PC-3 (cell line): ENCODE measurements at places on chromosomes 4 and X. TPM values are rescaled to one million over a fixed set of nuclear protein-coding genes. Genes with fewer than 3 reads are reported as not detected.

DNA sequence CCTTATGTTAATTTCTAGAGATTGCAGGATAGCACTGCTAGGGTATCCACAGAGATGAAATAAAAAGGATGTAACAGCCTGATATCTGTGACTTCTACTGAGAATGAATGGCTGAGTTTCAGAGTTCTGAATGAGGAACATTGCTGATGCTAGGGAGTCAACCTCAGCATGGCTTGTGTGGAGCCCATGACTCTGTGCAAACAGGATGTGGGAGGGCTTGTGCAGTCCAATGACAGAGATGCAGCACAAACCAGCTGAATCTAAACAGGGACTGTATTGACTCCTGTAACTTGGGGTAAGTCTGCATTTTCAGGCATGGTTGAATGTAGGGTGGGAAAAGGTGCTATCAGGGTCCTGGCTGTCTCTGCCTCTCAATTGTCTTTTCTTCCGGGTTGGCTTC lies 5.3 kb upstream of the RASL11B start:
- H3K27ac ChIP-seq, result no peak overlapping the region
- 0 out of 2 replicates have a peak, but pooled peaks cover 6% of the 10 kb centered on the region for H3K27me3 ChIP-seq
- no peak overlapping the region for H3K4me3 ChIP-seq
- H3K4me1 ChIP-seq, result no peaks in the 10 kb centered on the region; the same call in 1 of the 2 replicates
- DNase-seq, result no peak

GRCh38 chr4:100103671-100104070 lies 86.6 kb downstream of the DDIT4L start:
- H3K4me1 ChIP-seq, result no peaks in the 10 kb centered on the region
- H3K36me3 ChIP-seq, result no peaks in the 10 kb centered on the region
- no peak overlapping the region for H3K27ac ChIP-seq
- H3K4me3 ChIP-seq, result no peak overlapping the region

GRCh38 chr4:135365065-135365464 lies 1163.5 kb upstream of the PABPC4L start:
- no peaks in the 10 kb centered on the region for H3K27me3 ChIP-seq
- H3K4me1 ChIP-seq, result no peaks in the 10 kb centered on the region; the same call in 1 of the 2 replicates
- H3K36me3 ChIP-seq, result no peaks in the 10 kb centered on the region
- no peak overlapping the region for H3K4me3 ChIP-seq
- peak; percentile 41 for DNase-seq
- 0 out of 2 replicates have a peak overlapping the region, but pooled peaks have one; percentile 7 for H3K27ac ChIP-seq

DNA sequence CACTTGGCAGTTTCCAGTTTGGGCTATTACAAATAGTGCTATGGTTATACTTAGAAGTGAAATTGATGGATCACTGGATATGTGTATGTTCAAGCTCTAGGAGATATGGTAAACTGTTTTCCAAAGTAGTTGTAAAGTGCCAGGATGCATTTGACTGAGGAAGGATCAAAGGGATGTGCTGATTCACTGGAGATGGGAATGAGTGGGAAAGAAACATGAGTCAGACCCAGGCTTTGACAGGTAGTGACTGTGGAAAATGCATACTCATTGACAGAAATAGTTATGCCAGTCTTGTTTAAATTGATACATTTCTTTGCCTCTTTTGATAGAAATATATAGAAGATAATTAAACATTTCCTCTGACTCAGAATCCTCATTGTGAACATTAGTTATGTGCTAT lies 77.9 kb downstream of the CEP135 start:
- H3K36me3 ChIP-seq, result peaks cover 22% of the 10 kb centered on the region
- DNase-seq, result peak; percentile 68
- H3K4me3 ChIP-seq, result no peak overlapping the region
- no peaks in the 10 kb centered on the region for H3K27me3 ChIP-seq

DNA sequence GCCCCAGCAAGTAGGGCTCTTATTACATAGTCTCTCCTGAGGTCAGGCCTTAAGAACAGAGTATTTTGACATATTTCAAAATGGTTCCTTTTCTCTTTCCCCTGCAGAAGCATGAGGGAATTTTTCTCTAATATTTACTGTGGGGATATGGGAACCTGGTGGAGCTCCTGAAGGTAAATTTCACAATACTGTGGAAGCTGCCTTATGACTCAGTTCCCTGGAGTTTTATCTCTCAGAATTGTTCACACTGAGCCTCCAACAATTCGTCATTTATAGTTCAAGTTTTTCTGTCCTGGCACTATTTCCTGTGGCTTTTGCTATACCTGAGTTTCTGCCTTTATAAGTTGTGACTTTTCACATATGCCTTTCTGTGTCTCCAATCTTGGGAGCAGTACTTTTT lies 607.2 kb upstream of the NDST4 start:
- no peak overlapping the region for H3K27ac ChIP-seq
- H3K27me3 ChIP-seq, result no peaks in the 10 kb centered on the region
- no peaks in the 10 kb centered on the region for H3K4me1 ChIP-seq
- peak; percentile 46 for DNase-seq
- H3K4me3 ChIP-seq, result no peak overlapping the region

The GABRB1 gene
- not detected in 2 replicates for total RNA-seq

The GALNTL6 gene
- total RNA-seq, result not detected in 2 replicates

The TNIP3 gene
- not detected in 2 replicates for total RNA-seq

The FAM241A gene
- 2.2 and 2.8 TPM in 2 replicates for total RNA-seq

The TCEAL6 gene
- total RNA-seq, result not detected in 2 replicates
